Mesenteric fat pad (tissue), 1 donor: ENCODE measurements at places on chromosomes 13 and 19. TPM values are rescaled to one million over a fixed set of nuclear protein-coding genes. Genes with fewer than 3 reads are reported as not detected.

DNA sequence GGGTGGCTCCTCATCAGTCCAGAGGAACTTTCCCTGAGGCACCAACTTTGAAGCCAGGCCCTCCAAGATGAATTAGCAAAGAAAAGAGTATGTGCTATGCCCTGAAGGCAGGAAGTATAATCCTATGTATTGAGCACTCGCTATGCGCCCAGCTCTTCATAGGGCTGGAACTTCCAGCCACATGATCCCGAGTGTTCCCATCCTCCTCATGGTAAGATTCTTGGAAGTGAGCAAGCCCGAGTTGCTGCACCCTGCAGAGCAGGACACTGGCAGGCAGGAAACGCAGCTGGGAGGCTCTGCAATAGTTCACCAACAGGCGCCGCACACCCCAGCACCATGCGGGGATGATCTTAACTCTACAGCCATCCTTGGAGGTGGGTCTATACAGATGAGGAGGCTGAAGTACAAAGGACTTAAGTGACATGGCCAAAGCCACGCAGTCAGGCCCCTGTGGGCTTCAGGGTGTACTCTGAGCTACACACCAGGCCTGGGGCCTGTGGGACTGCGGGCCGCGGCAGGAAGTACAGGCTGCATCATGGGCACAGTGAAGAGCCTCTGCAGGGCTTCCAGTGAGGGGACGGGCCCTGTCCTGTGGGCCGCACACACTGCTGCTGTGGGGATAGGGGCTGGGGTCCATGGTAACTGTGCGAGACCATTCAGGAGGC lies 25.1 kb downstream of the C19orf47 start:
- DNase-seq = no peak

DNA sequence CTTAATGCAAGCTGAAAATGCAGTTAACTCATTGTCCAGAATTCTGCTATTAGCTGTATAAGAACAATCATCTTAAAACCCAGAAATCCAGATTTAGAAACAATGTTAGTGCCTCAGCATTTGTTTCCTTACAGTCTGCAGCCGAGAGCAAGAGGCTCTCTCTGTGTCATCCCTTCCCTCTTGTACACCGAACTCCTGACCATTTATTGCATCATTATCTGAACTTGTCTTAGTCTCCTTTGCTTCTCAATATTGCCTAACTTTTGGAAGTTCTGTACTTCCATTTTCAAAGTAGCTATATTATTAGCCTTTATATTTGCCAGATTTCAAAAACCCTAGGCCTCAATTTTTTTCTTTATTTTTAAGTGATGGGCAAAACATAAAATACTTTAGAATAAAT lies 27.1 kb downstream of the RNASEH2B start:
- DNase-seq = no peak

The IGFL3 gene
- not detected for total RNA-seq

GRCh38 chr19:55418185-55418584 lies 10.6 kb upstream of the UBE2S start:
- no peak for DNase-seq

The MED26 gene
- 12.7 TPM for total RNA-seq

DNA sequence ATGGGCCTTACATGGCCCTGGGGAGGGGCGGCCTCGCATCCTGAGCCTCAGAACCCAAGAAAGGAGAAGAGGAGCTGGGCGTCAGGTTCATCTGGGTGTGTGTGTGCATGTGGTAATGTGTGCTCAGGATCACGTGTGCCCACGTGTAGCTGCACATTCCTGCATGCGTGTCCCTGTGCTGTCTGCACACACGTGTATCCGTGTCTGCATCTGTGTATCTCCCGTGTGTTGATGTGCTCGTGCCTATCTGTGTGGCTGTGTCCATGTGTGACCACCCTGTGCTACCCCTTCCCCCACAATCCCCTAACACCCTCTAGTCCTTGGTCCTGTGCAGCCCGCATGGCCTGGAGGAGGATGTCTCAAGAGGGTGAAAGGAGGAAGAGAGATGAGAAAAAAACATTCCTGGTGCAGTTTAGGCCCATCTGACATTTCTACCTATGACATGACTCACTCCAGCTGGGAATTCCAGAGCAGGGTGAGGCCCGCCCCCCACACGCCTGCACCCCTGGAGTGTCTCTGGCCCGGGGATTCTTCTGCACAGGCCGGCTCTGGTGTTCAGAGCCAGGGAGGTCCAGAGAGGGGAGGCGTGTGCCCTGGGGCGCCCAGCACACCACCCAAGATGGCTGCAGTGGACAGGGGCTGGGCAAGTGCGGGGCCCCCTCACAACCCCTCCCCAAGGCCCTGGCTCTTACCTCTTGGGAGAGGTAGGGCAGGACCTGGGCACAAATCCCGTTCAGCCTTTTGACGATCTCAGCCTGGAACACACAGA lies 7.1 kb downstream of the TLE5 start:
- no peak for DNase-seq

GRCh38 chr19:13691569-13692435 lies 72.5 kb upstream of the MRI1 start:
- DNase-seq = no peak
